ENCODE measurements at places on chromosomes 11 and 22.

DNA sequence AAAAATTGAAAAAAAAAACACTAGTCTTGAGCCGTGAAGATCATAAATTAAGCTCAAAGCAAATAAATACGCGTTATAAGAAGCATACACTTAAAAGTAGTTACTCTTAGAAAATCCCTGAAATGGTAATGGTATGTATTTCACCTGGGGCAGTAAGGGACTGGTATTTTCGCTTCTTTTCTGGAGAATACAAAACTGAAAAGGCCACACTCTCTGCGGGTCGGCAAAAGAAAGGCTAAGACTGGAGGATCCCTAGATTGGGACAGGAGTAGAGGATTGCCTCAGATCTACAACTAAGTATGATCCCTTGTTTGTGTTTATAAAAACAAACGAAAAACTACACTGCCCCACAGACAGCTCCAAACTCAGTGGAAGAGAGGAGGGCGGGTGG lies 617 bp downstream of the TSG101 start:
- DNase-seq = no peak

- no peak for DNase-seq
These were observed 86.0 kb upstream of the CADM1 start for GRCh38 chr11:115590254-115590653.

- DNase-seq = no peak
These were observed 13.7 kb upstream of the DRD2 start for GRCh38 chr11:113488931-113489351.

DNA sequence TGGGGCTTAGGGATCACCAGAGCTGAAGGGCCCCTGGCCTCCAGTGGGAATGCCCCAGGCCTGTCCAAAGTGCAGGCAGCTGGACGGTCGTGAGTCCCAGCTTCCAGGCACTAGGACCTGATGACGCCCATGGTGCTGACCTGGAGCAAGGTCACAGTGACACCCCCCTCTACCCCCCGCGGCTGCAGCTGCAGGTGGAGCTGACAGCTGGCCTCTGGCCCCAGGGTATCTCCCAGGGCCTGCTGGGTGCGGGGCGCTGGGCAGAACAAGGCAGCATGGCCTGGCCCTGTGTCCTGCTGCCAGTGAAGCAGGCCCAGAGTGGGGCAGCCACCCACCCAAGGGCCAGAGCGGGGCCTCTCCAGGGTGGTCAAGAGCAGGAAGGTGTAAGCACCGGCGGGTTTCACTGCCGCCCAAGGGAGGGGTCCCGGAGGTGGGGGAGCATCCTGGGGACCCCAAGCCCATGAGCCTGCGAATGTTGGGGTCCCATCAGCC lies 553 bp upstream of the TCIRG1 start:
- no peak for DNase-seq

GRCh38 chr22:50224071-50224470 lies 20.8 kb downstream of the TUBGCP6 start:
- no peak for DNase-seq

DNA sequence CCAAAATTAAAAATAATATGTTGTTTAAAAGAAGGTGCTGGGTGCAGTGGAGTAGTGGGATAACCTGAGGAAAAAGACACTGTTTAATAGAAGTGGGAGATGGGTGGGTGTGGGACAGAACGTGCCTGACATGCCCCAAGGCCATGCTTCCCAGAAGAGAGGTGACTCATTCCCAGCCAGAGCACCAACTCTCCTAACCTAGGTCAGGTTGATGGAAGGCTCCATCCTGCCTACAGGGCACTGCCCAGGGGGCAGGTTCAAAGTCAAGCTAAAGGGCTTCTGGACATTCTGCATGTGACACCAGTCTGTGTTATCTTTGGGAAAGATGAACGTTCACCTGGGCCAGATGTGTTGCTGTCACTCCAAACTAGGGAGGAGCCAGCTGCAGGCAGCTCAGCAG lies 453.1 kb downstream of the SOX6 start:
- DNase-seq = no peak

DNA sequence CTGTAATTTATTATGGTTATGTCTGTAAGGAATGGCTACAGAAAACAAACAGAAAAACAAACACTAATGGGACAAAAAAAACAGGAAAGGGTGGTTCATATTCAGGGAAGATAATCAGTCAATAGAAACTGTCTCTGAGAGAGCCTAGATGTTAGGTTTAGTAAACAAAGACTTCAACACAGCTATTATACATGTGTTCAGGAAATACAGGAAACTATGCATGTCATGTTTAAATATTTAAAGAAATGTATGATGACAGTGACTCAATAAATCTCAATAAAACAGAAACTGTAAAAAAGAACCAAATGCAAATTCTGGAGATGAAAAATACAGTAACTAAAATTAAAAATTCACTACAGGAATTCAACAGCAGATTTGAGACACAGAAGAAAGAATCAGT lies 76.0 kb downstream of the PACS1 start:
- no peak for DNase-seq

- no peak for DNase-seq
These were observed 143.3 kb upstream of the MTNR1B start for GRCh38 chr11:92826136-92826535.

DNA sequence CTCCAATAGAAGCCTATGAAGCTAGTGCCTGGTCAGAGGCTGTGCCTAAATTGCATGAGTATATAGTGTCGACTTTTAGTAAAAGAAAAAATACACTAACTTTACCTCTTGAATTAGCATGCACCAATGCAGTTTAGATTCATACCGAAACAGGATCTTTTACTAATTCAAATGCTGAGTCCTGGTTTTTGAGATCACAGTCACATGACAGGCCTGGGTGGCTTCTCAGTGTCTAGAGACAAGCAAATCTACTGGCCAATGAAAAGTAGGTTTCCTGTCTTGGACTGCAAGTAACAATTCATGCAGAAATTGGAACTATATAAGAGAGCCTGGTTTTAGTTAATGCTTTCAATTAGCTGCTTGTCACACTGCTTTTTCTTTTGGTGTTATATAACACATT lies 7.2 kb downstream of the ARHGEF12 start:
- no peak for DNase-seq

GRCh38 chr22:29946220-29946619 lies 63.2 kb downstream of the MTMR3 start:
- no peak for DNase-seq

DNA sequence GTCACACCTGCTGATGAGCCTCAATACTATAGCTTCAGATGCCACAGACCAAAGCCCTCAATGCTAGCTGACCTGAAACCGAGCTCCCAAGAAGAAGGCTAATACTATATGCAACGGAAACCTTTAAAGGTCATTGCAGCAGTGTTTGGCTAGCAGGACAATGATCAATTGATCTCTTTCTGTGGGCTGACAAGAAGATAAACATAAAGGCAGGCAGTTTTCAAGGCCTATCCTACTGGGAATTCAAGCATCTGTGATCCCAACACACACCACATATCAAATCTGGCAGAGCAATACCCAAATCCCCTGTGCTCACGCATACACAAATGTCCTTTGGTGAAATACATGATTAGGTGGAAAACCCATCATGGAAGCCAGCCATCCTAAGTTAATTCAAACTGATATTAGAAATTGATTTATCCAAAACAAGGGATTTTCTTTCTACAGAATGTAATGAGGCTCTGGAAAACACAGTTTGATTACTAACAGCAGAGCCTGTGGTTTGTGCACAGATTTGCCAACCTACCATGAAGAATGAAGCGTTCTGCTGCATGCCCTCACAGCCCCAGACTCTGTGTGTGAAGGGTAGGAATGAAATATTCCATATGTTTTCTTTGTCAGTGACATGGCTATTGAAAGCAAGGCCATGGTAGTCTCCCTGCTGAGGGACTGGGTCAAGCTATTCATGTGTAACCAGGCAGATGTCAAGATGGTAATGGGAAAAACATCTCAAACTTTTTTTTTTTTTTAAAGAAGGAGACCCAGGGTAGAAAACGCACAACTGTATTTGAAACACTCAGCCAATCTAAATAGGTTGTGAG lies 12.2 kb downstream of the LGR4 start:
- no peak for DNase-seq

- no peak for DNase-seq
These were observed 48.7 kb downstream of the C11orf58 start for GRCh38 chr11:16787035-16787742.

DNA sequence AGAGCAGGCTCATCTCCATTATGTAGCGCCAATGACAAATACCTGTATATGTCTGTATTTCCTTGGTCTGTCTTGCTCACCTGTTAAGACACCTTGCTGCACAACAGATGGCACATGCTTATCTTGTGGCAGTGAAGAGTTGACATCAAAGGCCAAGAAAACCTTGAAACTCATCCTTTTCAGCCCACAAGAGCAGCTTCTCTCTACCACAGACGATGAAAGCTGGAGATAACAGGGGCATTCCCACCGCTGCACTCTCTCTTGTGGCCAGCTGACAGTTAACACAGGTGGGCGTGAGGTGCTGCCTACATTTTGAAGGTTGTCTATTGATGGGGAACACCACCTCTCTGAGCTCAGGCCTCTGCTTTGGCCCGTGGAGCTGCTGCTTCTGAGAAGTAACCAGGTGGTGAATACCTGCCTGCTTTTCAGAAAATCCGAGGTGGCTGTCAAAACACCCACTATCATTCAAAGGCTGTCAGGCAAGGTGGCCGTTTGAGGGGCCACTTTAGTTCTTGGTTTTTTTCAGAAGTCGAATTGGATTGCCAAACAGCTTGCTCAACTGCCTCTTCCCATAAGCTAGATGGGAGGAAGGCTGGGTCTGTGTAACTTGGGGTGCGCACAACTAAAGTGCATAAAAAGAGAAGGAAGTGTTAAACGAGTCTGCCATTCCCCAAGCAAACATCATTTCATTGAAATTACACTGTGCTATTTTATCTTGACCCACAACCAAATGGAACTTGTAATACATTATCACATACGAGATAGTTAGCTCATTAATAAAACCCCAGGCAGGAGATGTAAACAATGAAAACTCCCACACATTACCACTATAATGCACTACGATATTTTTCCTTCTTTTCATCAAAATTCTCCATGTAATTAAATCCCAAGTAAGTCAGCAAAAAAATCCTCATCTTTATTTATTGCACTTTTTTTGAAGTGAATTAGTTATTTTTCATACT lies 87.1 kb upstream of the RAG2 start:
- no peak for DNase-seq

GRCh38 chr11:64178203-64178602 lies 7.8 kb upstream of the STIP1 start:
- no peak for DNase-seq

DNA sequence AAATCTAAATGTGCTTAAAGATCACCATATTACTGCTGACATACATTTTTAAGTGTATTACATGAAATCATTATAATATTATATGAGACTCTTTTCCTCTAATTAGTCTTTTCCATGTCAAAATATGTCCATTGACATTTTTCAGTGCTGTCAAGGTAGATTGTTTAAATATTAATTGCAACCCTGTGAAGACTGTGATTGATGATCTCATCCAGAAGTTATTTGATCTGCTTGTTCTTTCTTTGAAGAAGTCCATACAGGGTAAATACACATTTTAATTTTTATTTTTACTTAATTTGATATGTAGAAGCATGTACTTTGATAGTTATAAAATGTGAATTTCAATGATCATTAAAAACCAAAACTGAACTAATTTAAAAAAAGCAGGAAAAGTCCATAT lies 38.4 kb downstream of the DYNC2H1 start:
- DNase-seq = no peak

Measured in activated CD8-positive, alpha-beta memory T cell treated with anti-CD3 and anti-CD28 coated beads, Interleukin-2, amount 50 U/mL, for 48 hours (primary cell).